ENCODE measurements at places on chromosomes 16 and 17.

GRCh38 chr17:44502598-44503146, 534 bp downstream of the GPATCH8 start:
- no peak for DNase-seq

GRCh38 chr16:88331989-88332920, 50.5 kb upstream of the ZNF469 start:
- no peak for DNase-seq

DNA sequence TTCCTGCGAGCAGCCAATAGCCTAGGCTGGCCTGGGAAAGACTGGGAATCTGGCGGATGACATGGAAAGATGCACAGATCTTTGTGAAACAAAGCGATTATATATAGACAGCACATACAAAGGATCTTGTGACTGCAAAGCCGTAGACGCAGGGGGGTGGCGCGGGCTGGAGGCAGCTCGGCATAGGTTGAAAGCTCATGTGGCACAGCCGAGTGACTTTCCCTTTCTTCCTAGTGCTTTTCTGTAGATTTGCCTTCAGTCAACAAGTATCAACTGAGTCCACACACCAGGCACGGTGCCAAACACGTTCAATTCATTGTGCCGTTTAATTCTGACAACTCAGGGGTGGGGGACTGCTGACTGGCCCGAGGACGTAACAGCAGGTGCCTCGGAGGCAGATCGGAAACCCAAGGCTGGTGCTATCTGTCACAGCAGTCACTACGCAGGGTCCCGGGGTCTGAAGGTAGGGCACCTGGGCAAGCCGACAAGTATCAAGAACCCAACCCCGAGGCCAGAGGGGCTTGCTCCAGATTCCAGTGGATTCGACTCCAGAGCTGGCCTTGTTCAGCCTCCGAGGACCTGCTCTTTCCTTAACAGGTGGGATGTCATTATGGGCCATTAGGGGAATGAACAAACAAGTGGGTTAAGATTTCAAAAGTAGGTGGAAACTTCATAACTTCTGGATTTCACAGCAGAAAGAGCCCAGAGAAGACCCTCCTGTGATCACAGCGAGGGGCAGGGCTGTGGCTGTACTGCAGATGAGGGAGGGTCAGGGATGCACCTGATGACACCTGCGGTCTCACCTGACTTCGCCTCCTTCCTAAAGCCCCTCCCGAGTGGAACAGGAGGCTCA, 5.9 kb downstream of the PAM16 start:
- no peak for DNase-seq

GRCh38 chr16:26717826-26718225, 348.9 kb upstream of the C16orf82 start:
- DNase-seq = no peak

DNA sequence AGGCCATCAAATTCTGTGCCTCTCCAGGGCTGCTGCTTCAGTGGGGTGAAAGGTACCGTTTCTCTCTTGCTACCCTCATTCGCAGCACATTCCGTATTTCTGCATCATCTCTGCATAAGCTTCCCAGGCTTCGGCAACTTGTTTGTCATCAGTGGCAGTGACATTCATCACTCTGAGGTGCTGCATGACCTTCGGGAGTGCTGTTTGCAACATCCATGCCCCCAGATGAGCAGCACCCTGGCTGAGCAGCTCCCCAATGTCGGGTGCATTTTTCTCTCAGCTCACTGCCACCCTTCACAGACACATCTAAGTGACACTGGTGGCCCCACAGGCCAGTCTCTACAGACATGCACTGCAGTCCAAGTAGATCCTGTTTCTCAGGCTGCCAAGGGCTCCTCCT, 3.8 kb downstream of the CREBBP start:
- no peak for DNase-seq

DNA sequence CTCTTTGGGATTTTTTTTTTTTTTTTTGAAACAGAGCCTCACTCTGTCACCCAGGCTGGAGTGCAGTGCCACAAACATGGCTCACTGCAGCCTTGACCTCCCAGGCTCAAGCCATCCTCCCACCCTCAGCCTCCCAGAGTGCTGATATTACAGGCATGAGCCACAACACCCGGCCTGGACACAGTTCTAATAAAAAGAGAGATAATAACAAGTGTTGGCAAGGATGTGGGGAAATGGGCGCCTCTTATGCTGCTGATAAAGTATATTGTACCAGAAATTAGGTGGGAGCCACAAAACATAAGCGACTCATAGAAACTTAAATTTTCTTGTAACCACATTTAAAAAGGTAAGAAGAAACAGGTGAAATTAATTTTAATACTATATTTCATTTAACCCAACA, 50.4 kb upstream of the FA2H start:
- no peak for DNase-seq

- no peak for DNase-seq
Measured at GRCh38 chr16:17205279-17206211, 265.2 kb downstream of the XYLT1 start.

GRCh38 chr16:17437127-17437720, 33.5 kb downstream of the XYLT1 start:
- DNase-seq = no peak

GRCh38 chr16:54927125-54928015, 3.3 kb upstream of the IRX5 start:
- no peak for DNase-seq

GRCh38 chr17:7081341-7082062, 1.5 kb upstream of the CLEC10A start:
- no peak for DNase-seq

- no peak for DNase-seq
Measured at GRCh38 chr16:678858-679813, 1.1 kb upstream of the STUB1 start.

DNA sequence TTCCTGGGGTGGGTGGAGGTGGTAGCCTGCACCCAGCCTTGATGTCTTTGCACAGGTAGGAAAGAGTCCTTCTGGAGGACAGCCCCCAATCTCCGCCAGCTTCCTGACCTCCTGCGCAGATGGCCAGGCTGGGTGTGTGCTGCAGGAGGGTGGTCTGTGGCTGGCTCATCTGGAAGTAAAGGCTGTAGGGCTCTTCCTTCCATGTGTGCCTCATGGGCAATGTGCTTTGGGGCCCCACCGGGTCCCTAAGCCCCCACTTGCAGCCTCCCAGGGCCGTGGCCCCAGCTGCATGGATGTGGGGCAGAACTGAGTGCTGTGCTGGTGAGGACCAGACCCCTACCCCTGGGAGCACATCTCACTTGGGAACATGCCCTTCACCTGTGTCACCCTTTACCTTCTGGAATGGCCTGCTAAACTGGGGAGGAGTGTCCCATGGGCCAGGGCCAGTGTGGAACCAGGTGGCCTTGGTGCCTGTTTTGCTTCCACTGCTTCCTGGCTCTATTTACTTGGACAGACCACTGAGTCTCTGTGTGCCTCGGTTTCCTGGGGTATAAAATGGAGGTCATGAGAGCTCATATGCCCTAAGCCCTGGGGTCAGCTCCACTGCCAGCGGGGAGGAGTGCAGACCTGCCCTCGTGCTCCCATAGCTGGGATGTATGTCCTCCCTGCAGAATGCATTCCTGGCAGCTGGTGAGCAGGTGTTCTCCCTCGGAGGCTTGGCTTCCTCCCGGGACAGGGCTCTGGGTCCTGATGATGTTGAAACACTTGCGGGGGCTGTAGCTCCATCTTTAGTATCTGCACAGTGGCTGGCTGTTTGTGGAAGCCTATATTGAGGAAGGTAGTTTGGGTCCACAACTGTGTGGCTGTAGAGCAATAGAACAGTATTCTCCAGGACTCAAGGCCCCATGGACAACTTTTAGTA, 18.0 kb downstream of the MPRIP start:
- DNase-seq = no peak

GRCh38 chr17:39663688-39664580, 1.2 kb upstream of the TCAP start:
- no peak for DNase-seq

DNA sequence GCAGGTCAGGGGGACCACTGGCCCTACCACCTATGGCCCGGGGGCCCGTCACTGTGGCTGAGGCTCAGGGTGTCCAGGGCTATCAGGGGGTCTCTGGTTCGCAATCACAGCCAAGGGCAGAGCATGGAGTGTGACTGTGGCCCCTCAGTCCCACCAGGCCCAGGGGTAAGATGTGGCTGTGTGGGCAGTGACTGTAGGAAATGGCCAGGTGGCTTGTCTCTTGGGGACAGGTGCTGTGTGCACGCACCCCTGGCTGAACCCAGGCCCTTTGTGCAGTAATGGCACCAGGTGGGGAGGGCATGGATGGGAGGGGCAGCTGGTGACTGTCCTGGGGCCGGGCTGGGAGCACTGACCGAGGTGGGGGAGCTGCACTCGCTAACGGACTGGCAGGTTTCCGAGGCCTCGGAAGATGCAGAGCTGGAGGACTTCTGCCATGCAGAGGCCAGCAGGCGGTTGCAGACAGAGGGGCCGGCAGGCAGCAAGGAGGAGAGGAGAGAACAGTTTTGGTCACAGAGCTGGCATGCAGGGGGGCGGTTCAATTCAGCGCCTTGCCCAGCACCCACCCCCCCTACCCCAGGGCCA, 18.8 kb downstream of the IL34 start:
- DNase-seq = no peak

DNA sequence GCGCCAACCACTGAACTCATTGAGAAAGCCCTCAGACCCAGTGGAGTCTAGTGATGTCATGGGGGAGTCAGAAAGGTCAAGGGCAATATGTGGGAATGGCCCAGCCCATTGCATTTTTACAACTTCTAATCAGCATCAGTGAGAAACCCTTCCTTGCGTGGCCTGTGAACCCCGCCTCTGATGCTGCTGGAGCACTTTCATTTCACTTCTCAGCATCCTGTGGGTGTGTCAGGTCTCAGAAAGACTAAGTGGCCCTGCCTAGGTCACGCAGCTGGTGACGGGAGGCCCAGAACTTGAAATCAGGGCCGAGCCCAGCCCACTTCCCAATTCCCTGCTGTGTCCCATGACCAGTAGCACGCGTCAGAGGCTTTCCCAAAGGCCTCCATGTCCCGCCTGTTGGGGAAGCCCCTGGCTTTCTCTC, 6.1 kb downstream of the DNAI2 start:
- DNase-seq = peak; percentile 87

- no peak for DNase-seq
Measured at GRCh38 chr17:59892251-59892923, 356 bp downstream of the TUBD1 start.

GRCh38 chr16:57773019-57773418, 29.3 kb downstream of the KIFC3 start:
- DNase-seq = no peak

- DNase-seq = no peak
Measured at GRCh38 chr16:53261276-53261675, 173.0 kb upstream of the RBL2 start.

DNA sequence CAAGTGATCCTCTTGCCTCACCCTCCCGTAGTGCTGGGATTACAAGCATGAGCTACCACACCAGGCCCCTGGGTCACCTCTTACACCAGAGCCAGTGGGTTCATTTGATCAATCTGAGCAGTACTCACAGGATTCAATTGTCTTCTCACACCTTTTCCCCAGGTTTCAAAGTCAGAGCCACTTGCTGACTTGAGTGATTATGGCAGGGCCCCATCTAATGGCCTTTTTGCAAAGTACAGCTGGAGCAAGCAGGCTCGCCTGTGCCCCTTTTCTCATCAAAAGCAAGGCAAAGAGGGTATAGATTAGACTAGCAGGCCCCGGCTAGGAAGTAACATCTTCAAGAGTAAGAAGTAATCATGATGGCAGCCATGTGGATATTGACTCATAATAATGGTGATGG, 114.8 kb upstream of the NOL11 start:
- no peak for DNase-seq

GRCh38 chr16:67163999-67164558, 466 bp upstream of the HSF4 start:
- DNase-seq = no peak

DNA sequence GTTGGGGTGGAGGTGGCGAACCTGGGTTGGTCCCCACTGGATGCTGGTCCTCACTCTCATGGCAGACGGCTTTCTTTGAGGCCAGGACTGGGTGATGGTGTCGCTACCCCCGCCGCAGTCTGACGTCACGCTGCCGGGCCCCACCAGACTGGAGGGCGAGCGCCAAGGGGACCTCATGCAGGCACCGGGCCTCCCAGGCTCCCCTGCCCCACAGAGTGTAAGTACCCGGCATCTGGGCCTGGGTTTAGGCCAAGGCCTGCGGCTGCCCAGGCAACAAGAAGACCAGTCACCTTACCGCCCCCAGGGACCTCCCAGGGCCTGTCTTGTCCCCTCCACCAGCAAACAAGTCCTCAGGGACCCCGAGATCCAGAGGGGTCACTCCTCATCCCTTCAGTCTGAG, 17.7 kb downstream of the FOXN1 start:
- DNase-seq = no peak

GRCh38 chr17:81254955-81255717, 16.0 kb downstream of the NDUFAF8 start:
- DNase-seq = peak; percentile 75

Measured in CD14-positive monocyte (primary cell).